Effector memory CD8-positive, alpha-beta T cell (primary cell): ENCODE measurements at places on chromosomes 7 and 10.

DNA sequence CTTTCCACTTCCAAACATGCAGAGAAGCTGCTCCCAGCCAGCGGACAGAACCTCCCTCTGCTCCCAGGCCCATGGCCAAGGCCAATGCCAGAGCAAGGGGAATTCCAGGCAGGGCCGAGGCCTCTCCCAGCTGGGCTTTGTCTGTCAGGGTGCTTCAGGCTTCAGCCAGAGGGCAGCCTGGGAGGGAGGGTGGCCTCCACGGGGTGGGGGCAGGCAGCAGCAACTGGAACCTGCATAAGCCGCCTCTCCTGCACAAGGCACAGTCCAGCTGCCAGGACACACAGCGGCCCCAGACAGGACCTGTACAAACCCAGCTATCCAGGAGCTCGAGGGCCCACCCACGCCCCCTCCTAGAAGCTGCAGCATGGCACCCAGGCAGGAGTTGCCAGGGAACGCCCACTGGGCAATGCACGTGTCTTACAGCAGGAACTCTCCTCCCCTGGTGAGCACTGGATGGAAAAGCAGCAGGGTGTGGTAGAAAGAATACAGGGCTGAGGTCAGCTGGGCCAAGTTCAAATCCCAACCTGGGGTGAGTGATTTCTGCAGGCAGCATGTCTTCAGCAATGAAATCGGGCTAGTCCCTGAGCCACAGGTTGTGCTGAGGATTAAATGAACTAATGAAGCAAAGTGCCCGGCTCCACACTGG lies 7.6 kb downstream of the FAM53B start:
- peaks cover 98% of the 10 kb centered on the region for H3K4me1 ChIP-seq
- peak overlapping the region; percentile 91 for H3K4me3 ChIP-seq
- H3K36me3 ChIP-seq: peaks cover 61% of the 10 kb centered on the region

DNA sequence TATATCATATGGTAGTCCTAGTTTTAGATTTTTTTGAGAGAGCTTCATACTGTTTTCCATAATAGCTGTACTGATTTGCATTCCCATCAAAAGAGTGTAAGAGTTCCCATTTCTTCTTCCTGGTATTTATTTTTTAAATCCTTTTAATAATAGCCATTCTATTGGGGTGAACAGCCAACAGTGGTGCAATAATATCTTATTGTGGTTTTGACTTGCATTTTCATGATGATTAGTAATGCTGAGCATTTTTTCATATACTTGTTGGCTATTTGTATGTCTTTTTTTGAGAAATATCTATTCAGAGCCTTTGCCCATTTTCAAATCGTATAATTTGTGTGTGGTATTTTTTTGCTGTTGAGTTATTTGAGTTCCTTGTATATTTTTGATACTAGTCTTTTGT lies 167.4 kb downstream of the FZD1 start:
- DNase-seq: no peak
- H3K4me3 ChIP-seq: no peak overlapping the region
- H3K36me3 ChIP-seq: no peaks in the 10 kb centered on the region
- no peak overlapping the region for H3K27ac ChIP-seq
- no peaks in the 10 kb centered on the region for H3K27me3 ChIP-seq

- H3K36me3 ChIP-seq: no peaks in the 10 kb centered on the region
- H3K27me3 ChIP-seq: peaks cover 27% of the 10 kb centered on the region
- no peak overlapping the region for H3K4me3 ChIP-seq
- no peak for DNase-seq
- no peak overlapping the region for H3K27ac ChIP-seq
These were observed 45.4 kb downstream of the AMPH start for GRCh38 chr7:38585572-38586354.

DNA sequence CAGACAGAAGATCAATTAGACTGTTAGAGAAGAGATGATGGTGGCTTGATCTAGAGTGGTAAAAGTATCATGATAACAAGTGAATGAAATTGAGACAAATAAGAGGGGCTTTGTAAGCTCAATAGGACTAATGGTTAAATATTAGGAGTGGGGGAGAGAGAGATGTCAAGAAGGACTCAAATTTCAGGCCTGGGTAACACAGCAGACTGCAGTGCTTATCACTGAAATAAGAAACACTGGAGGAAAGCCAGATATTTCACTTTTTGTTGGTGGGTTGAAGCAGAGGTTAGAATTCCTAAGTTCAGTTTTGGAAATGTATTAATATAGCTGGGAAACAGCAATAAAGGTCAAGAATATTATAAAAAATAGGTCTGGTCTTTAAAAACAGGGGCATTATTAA lies 74.6 kb downstream of the ORC5 start:
- DNase-seq: no peak
- no peaks in the 10 kb centered on the region for H3K4me1 ChIP-seq
- H3K27me3 ChIP-seq: no peaks in the 10 kb centered on the region
- H3K27ac ChIP-seq: no peak overlapping the region
